ENCODE measurements at places on chromosomes 5 and 9.

DNA sequence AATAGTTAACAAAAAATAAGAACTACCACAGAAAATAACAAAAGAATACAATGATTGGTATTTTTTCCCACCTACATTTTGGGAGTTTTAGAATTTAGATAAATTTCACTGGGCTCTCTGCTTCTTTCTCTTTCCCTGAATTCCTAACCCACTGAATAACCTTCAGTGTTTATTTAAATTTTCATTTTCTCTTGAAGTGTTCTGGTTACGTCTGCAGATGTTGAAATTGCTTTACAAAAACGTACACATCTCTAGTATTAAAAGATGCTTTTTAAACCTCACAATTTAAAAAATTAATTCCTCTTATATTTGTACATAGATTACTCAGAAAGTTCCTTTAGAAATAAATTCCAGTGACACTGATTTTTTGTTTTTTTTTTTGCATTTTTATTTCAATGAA lies 158.7 kb upstream of the TUT7 start:
- no peak for DNase-seq

GRCh38 chr9:2559192-2560152 lies 62.1 kb upstream of the VLDLR start:
- no peak for DNase-seq

GRCh38 chr9:78397454-78397853 lies 100.5 kb downstream of the PSAT1 start:
- no peak for DNase-seq

- no peak for DNase-seq
Measured at GRCh38 chr9:38053697-38054461, 15.1 kb downstream of the SHB start.

- no peak for DNase-seq
Measured at GRCh38 chr9:33439731-33440130, 7.7 kb downstream of the AQP3 start.

GRCh38 chr9:78615372-78615771 lies 318.4 kb downstream of the PSAT1 start:
- no peak for DNase-seq

GRCh38 chr5:113660206-113660605 lies 146.7 kb downstream of the YTHDC2 start:
- DNase-seq, result no peak

DNA sequence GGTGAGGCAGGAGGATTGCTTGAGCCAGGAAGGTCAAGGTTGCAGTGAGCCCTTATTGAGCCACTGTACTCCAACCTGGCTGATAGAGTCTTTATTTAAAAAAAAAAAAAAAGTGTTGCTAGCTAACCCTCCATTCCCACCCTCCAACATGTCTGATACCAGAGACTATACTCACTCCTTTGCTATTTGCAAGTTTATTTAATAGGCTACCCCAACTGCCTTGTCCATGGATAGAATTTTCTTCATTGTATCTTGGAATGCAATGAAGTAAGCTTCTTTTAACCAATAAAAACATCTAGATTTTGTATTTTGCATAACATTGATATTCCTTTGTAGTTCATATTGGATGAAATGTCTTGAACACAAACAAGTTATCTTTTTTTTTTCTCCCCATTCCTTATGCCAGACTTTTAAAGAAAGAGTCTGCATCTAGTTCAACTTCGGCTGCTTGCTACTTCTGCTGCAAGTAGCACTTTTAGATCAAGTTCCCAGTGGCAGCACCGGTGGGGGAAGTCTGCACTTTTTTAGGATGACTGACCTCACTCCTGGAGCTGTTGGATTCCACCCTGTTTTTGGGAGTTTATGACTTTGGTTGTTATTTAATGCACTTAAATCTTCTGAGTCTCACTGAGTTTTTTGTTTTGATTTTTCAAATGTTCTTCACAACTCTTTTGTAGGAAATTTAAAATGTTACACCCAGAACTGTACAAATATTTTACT lies 112.5 kb downstream of the UHRF2 start:
- no peak for DNase-seq

DNA sequence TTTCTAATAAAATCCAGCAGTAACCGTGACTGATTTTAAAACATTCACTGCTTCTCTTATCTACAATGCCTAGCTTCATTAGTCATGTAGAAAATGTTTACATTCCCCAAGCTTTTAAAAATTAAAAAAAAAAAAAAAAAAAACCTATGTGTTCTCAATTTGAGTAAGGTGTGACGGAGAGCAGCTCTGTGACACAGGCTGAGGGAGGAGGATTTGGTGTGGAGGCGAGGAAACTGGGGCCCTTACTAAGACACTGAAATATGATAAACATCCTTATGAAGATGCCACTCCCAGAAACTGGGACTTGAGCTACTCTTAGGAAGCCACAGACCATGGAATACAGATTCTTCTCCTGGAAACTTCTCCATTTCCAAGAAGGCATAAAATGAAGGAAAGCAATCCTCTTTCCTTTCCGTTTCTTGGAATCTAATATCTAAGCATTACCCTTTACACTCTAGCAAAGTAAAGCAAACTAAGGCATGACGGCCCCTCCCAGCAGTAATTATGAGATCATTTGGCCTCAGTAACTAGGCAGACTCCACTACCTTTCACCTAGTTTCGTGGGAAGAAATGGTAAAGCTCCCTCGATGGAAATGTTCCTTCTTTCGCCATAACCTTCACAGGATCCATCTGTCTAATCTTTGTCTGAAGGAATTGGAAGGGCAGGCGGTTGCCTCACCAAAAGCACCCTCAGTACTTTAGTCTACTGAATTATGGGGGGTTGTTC lies 23.5 kb downstream of the GRAMD2B start:
- DNase-seq, result no peak

- peak; percentile 61 for DNase-seq
Measured at GRCh38 chr9:129752900-129753729, at the start of gene PTGES. Gene PTGES (minus strand): TSS chr9:129753042. CDS start chr9:129753012, 30 bp downstream.

GRCh38 chr9:649128-650074 lies 192.1 kb upstream of the DMRT1 start:
- no peak for DNase-seq

DNA sequence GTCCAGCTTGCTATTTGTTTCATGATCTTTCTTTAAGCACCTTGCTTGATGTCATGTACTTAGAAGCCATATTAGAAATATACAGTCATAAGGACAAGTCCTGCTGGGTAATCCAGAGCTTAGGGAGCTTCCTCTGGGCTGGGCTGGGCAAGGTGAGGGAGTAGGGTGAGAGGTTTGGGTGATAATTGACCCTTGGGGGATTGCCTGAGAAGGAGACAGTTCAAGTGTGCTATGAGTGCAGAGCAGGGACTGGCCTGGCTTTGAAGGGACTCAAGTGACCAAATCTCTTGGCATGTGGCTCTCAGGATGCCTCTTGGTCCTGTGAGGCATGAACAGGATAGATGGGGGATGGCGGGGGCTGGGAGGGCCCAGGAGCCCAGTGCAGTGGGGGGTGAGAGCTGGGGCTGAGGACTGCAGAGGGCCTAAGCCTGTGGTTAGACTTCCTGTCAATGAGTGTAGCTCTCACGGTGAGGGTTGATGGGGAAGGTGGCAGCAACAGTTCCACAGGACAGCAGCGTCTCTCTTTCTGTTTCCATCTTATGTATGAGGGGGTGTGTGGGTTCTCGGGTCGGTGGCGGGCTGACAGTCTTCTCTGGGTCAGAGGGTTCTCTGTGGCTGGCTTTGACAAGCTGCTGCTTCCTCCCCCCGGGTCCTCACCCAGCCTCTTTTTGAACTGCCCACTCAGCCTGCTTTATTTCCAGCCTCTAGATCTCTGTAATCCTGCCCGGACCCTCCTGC lies 53.5 kb downstream of the RGS3 start:
- peak; percentile 83 for DNase-seq

DNA sequence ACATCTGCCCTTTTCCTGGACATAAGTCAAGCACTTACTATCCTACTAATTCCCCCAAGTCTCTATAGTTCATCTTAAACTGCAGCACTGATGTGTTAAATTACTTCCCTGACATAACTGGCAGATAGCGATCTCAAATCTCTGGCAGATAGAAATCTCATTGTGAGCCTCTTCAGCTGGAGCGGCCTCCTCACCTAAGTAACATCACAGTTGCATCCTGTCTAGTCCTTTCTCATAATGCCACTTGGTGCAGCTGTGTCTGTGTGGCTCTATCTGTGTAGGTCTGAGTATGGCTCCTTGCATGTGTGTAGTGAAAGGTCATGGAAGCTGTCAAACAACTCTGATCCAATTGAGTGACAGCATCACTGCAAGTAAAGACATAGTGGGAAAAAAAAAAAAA lies 53.6 kb upstream of the FST start:
- DNase-seq, result no peak

DNA sequence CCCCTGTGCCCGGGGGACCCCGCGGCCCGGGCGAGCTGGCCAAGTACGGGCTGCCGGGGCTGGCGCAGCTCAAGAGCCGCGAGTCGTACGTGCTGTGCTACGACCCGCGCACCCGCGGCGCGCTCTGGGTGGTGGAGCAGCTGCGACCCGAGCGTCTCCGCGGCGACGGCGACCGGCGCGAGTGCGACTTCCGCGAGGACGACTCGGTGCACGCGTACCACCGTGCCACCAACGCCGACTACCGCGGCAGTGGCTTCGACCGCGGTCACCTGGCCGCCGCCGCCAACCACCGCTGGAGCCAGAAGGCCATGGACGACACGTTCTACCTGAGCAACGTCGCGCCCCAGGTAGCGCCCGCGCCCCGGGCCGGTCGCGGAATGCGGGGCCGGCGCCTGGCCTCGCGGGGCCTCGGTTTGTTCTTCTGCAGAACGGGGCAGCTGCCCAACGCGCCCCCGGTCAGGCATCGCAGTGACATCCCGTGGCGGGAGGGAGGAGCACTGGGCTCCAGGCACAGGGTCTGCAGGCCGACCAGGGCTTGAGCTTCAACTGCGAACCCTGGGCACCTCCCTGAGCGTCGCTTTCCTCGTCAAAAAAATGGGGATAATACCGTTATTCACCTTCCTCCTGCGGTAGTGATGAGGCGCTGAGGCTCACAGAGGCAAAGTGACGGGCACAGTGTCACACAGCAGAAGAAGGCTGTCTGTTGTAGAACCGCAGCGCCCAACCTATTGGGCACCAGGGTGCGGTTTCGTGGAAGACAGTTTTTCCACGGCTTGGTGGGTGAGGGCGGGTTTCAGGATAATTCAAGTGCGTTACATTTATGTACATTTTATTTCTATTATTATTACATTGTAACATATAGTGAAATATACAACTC lies 777 bp downstream of the ENDOG start:
- DNase-seq, result peak; percentile 44

DNA sequence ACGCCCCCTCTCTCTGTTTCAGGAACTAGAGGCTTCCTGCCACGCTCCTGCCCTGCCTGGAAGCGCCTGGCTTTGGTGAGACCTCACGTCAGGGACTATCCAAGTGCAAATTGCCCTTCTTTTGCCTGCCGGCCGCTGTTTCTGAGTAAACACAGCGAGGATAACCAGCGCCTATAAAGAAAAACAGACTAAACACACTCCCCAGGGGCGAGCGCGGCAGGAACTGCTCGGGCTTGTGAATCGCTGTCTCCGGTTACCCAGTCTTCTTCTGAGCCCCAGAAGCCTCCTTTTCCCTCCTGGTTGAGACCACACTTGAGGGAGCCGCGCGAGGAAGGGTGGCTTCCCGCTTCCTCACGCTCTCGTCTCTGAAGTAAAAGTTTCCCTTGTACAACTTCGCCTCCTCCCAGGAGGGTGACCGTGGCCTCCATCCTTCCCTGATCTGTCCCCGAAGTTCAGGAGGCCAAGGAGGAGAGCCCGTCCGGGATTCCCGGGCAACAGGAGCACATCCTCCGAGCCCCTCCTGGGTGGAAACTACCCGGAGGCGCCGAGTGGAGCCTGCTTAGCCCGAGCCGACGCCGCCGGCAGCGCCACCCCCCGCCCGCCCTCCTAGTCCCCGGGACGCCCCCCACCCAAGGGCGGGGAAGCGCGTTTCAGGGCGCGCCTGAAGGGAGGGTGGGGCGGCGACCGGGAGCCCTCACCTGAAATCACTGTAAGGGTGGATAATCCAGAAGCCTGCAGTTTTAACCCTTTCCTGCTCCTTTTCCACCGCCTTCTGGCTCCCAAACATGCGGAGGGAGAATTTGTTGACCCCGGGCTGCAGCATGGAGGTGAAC lies 993 bp downstream of the HCN1 start:
- no peak for DNase-seq

DNA sequence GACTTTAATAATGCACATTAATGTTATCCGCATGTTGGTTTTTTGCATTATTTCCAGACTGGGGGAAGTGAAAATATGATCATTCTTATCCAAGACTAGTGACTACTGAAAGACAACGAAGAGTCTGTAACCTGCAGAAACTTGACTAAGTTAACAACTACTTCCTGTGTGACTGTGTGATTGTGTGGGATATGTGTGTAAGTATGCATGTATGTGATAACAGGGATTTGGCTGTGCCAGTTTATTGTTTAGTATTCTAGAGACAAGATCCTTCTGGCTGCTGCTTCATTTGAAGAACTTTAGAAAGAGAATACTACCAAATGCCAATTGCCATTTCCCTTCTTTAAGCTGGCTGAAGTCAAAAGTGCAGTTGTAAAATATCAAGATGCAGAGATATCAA lies 375.7 kb upstream of the PRR16 start:
- no peak for DNase-seq

DNA sequence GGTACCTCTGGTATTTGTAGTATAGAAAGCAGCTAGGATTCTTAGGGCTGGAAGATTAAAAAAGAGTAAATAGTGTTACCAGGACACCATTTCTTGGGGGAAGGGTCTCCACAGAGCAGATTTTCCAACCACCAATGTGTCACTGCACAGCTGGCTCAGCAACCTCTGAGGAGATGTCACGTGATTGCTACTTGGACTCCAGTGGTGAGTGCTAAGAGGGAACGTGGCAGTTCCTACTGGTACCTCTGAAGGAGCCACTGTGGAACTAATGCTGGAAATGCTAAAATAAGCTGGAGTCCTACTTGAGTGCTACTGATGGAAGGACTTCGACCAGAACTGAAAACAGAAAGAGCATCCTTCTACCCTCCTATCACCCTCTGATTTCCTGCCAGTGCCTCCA lies 36.1 kb upstream of the SPDL1 start:
- DNase-seq, result peak; percentile 34

GRCh38 chr5:31106691-31107090 lies 86.8 kb upstream of the CDH6 start:
- DNase-seq, result no peak

- no peak for DNase-seq
Measured at GRCh38 chr9:94591876-94592275, 1.7 kb downstream of the FBP2 start.

- DNase-seq, result no peak
Measured at GRCh38 chr5:439181-439580, 3.8 kb upstream of the EXOC3 start.

GRCh38 chr9:94818178-94818541 lies 91.7 kb downstream of the AOPEP start:
- DNase-seq, result no peak

- DNase-seq, result no peak
Measured at GRCh38 chr9:83538890-83539238, 663 bp upstream of the FRMD3 start.
